T47D (cell line): ENCODE measurements at places on chromosomes 16 and 17.
A peak's percentile ranks its signal among the peaks of the same experiment; 100 is the strongest.

- DNase-seq: no peak
Measured at GRCh38 chr16:68252383-68252782, 7.2 kb downstream of the PLA2G15 start.

DNA sequence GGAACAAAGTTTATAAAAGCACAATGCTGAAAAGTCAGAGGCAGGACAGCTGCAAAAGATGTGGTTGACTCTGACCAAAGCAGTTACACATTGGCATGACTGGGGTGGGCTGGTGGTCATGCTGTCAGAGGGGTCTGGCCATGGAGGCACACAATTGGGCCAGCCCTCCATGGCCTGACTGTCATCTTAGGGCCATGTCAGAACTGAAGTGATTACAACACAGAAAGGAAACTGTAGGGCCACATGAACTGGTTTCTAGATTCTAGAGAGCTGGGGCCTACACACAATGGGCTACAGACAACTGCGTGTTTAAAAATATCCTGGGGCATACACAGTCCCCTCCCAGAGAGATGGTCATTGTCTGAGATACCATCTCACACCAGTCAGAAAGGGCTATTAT, 380.6 kb downstream of the GRIN2A start:
- no peak for DNase-seq

- DNase-seq: no peak
Measured at GRCh38 chr16:496097-496886, 31.2 kb upstream of the CAPN15 start.

DNA sequence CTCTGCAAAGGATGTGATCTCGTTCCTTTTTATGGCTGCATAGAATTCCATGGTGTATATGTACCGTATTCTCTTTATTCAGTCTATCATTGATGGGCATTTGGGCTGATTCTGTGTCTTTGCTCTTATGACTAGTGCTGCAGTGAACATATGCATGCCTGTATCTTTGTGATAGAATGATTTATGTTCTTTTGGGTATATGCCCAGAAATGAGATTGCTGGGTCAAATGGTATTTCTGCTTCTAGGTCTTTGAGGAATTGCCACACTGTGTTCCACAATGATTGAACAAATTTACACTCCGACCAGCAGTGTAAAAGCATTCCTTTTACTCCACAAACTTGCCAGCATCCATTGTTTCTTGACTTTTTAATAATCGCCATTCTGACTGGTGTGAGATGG, 60.2 kb upstream of the ADORA2B start:
- no peak for DNase-seq

DNA sequence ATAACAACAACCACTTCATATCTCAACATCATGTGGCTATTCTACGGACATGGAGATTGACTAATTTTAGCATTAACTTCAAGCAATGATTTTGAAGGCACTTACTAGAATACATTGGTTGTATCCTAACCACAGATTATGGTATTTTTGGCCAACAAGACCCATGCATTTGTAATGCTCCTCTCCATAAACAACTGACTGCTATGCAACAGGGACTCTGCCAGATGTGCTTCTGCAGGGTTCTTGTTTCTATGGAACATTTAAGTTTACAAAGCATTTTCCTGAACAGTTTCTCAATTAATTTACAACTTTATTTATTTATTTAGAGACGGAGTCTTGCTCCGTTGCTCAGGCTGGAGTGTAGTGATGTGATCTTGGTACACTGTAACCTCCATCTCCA, 178.0 kb downstream of the PARN start:
- DNase-seq: no peak

- no peak for DNase-seq
Measured at GRCh38 chr16:48064971-48065370, 90.8 kb downstream of the ABCC12 start.

DNA sequence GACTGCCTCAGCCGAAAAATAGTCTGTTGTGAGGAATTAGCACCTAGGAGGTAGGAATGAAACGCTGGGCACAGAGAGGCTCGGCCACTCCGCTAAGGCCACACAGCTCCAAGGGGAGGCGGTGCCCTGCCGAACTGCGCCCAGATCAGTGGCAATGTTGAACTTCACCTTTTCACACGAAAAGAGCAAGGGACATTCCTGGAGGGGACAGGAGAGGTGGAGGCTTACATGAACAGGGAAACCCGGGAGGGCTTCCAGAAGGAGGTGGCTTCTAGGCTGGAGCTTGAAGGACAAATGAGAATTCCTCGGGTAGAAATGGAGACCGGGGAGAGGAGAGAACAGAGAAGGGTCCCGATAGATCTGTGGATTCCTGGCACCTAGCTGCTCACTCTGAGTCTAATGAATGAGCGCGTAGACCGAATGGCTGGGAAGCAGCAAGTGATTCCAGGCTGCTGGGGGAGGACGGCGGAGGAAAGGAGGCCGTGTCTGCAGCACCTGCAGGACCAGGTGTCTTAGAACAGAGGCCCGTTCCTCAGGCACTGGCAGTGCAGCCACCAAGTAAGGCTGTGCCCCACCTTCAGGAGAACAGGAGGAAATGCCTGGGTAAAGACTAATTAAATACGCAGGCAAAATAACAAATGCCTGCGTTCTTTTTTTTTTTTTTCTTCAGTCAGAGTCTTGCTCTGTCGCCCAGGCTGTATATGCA, 722 bp upstream of the SLC38A10 start:
- DNase-seq: peak; percentile 93

DNA sequence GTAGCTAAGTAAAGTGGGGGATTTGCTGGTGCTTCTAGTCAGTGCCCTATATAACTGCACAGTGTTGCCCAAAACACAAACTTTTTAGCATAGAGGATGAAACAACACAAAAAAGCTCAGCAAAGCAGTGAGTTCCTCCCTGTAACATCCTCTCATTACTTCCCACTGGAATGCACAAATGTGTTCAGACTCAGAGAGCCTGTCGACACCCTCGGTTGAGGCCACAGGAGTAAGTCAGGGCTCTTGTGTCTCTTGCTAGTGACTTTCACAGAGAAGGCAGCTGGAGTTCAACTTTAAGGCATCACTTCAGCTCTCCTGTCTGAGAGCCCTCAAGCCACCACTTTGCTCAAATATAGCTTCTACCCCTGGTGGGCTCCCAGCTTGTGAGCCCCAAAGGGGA, 107.2 kb upstream of the NETO2 start:
- DNase-seq: no peak

DNA sequence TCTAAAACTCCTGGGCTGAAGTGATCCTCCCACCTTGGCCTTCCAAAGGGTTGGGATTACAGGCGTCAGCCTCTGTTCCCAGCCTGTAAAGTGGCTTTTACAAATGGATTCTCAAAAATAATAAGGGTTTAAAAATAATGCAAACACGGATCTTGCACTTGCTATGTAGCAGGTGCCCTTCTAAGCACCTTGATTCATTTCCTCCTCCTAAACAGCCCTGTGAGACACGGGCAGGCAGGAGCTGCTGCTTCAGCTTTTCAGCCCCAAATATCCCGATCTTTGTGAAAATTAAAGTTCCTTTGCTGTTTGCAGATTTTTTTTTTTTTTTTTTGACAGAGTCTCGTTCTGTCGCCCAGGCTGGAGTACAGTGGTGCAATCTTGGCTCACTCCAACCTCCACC, 31.7 kb downstream of the NAGPA start:
- no peak for DNase-seq

- DNase-seq: no peak
Measured at GRCh38 chr17:28718333-28719020, 809 bp upstream of the RAB34 start.

GRCh38 chr16:48511071-48511540, 98.9 kb downstream of the N4BP1 start:
- no peak for DNase-seq

- DNase-seq: peak; percentile 82
Measured at GRCh38 chr16:47018223-47018891, 44.9 kb upstream of the DNAJA2 start.

GRCh38 chr17:75785016-75785890, 647 bp downstream of the UNK start:
- DNase-seq: peak; percentile 98

DNA sequence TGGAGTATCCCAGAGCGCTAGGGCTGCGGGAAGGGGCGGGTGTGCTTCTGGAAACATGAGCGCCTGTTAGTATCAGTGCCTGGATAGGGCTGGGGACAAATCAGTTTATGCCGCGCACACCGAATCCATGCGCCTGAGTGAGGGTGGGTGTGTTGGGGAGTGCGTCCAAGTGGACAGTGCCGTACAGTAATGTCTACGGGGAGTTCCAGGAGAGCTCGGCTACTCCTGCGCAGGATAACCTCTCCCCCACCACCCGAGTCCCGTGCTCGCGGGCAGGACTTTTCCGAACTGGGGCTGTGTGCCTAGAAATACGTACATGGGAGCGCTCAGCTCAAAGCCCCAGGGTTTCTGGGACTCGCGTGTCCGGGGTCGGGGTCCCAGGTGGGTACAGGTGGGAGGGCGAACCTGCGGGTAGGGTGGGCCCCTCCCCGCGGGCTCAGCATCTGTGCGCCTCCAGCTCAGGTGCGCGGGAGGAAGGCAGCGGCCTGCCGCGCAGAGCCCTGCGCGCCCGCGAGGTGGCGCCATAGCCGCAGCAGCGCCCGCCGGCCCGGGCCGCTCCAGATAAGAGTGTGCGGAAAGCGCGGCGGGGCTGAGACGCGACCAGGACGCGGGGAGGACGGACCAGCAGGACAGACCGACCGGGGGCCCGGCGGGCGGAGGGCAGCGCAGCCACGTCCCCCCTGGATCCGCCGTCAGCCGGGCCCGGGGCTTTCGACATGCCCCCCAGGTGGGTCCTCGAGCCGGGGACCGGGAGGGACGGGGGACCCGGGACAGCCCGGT, at the start of gene HIC1:
Gene HIC1, plus strand, starts transcription at position 592 of the 780 bp plus-strand sequence. CDS start 1,588 bp downstream, outside the sequence.
- DNase-seq: peak; percentile 96

GRCh38 chr16:3716831-3717234, 491 bp downstream of the TRAP1 start:
- DNase-seq: peak; percentile 43

DNA sequence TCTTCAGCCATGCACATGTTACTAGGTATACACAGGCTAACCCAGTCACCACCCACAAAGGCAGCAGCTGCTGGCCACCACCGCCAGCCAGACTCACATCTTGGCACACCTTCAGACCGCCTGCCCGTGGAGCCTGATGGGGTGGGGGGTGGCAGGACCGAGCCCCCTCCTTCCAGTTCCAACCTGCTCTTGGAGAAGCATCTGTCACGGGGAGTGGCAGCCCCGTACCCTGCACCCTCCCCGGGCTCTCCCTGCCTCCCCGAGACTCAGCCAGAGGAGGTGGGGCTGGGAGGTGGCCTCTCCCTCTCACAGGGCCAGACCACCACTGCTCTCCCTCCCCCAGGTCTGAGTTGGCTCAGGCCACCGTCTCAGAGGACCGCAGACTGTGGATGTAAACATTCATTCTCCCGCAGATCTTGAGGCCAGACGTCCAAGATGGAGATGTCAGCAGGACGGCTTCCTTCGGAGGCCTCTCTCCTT, 11.3 kb upstream of the RBFOX3 start:
- DNase-seq: no peak
